ENCODE measurements at places on chromosomes 12 and 14.
A peak's percentile ranks its signal among the peaks of the same experiment; 100 is the strongest.

GRCh38 chr12:53956251-53956887 is 1.7 kb downstream of the HOXC12 start:
- no peak for DNase-seq

- DNase-seq = no peak
Observed at GRCh38 chr14:92368001-92368400, 45.0 kb downstream of the SLC24A4 start.

DNA sequence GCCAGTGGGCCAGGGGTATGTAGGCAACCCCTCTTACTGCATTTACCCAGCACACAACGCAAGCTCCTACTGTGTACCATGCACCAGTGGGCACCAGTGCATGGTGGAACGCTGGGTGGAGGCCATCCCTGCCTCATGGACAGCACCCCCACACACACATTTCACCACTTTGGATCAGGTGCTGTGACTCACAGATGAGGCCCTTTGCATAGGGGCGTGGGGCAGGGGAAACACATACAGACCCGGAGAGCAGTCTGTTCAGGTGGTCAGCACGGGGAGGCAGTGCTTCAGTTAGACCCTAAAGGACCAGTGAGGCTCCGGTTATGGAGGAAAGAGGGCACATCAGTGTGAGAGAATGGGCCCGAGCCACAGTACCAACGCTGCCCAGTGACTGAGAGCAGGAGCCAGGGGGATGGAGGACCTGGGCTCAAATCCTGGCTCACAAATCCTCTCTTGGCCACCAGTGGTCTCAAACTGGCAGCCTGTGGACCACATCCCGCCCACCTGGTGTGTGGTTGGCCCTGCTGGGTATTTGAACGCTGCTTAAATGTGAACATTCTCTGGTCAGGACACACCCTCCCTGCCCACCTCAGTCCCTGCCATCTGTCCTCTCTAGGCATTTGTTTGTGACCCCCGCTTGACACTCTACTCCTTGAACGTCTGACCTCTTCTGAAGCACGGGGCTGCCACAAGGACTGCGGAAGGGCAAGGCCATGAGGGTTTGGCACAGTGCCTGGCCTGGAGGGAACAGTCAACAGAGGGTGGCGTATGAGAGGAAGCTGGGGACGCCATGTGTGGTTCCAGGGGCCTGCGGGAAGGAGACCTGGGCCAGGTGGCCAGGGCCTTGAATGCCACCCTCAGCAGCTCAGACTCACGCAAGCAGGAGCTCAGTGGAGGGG is 46.7 kb downstream of the FAM222A start:
- no peak for DNase-seq

GRCh38 chr12:115946867-115947695 is 330.4 kb downstream of the MED13L start:
- no peak for DNase-seq

- no peak for DNase-seq
Observed at GRCh38 chr14:99872786-99873440, 79.7 kb downstream of the EML1 start.

DNA sequence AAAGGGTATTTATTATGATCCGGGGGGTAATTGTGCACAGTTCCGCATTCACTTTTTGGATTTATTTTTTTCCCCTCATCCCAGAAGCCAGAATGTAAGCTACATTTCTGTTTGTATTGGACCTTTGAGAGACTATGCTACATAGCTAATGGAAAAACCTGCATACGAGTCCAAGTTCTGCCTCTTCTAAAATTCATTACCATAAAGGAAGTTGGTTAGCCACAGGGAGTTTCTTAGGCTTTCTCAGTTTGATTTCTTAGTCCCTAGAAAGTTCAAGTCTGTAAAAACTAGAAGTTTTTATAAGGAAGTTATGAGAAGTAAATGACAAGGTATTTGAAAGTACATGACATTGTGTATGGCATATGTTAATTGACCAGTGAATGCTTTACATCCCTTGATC is 138.7 kb downstream of the PDE3A start:
- no peak for DNase-seq

DNA sequence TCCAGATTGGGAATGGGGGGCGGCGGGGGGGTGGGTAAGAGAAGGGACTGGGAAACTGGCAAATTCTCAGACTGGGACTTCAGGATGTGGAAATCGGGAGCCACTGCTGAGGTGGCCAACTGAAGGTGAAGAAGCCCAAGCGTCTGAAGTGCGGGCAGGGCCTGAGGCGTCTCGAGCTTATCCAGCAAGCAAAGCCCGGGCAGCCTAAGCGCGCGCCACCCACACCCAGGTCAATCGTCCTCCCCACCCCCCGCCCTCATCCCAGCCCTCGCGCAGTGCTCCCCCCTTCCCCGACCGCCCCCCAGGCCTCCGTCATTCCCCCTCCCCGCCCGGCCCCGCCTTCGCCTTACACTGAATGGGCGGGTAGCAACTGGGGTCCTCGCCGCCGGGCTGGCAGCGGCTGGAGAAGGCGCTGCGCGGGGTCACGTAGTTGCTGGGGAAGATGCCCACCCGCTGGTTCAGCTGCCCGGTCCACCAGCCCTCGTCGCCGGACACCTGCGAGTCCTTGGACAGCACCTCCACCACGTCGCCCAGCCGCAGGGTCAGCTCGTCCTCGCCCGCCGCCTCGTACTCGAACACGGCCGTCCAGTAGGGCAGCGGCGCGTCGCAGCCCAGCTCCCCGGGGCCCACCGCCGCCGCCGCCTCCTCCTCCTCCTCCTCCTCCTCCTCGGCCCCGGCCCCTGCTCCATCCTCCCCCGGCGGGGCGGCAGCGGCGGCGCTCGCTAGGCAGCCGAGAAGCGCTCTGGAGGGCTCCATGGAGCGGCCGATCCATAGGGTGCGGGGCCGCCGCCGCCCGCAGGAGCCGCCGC is 693 bp downstream of the MAP3K9 start:
- peak; percentile 14 for DNase-seq

GRCh38 chr12:32548691-32549281 is 130.3 kb upstream of the DNM1L start:
- DNase-seq = no peak

DNA sequence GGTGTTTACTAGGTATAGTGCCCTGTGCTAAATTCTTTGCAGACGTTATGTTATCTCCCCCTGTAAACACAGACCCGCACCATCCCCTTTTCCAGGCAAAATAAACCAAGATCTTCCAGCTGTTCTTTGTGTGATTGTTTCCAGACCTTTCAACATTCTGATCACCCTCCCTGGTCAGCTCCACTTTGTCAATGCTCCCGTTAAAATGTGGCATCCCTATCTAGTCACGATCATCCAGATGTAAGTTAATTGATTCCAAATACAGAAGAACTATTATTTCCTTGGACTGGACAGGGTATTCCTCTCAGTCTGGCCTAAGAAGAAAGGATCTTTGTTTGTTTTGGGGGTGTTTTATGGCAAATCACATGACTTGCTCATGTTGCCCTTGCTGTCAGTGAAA is 127.6 kb upstream of the ARID2 start:
- DNase-seq = no peak

- no peak for DNase-seq
Observed at GRCh38 chr12:56678852-56679251, 9.2 kb downstream of the PTGES3 start.

- DNase-seq = no peak
Observed at GRCh38 chr12:8661016-8661415, 1.6 kb downstream of the MFAP5 start.

DNA sequence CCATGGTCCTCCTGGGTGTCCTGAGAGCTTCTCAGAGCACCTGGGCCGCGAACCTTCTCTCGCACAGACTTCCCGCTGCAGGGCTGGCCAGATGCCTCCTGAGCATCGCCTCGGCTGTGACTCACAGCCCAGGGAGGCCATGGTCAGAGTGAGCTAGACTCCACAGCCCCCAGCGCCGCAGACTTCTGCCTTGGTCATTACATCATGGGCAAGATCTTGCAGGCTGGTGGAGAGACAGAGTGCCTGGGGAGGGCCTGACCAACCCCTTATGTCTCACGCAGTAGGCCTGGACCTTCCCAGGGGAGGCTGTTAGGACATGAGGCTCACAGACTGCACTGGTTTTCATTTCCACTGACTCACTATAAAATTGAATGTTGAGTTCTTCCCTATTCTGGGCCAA is 41.8 kb downstream of the SMOC1 start:
- DNase-seq = no peak

DNA sequence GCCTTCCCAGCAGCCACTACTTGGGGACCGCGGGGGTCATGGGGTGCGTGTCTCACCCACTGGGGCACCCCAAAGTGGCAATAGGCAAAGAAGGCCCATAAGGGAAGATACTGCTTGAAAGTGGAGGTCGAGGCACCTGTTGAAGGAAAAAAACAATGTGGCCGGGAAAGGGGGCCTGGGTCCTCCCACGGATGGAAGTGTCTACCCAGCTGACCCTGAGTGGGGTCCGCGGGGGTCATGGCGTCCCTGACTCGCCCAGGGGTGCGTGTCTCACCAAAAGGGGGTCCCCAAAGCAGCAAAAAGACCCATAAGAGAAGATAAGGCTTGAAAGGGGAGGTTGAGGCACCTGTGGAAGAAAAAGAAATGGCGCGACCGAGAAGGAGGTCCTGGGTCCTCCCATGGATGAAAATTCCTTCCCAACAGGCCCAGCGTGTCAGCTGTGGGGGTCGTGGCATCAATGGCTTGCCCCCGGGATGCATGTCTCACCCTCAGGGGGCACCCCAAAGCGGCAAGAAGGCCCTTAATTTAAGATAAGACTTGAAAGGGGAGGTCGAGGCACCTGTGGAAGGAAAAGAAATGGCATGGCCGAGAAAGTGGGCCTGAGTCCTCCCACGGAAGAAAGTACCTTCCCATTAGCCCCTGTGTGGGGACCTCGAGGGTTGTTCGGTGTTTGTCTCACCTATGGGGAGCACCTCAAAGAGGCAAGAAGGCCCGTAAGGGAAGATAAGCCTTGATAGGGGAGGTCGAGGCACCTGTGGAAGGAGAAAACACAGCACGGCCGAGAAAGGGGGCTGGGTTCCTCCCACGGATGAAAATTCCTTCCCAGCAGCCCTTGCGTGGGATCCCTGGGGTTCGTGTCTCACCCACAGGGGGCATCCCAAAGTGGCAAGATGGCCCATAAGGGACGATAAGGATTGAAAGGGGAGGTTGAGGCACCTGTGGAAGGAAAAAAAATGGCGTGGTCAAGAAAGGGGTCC is 266.0 kb downstream of the ALG10 start:
- DNase-seq = no peak

GRCh38 chr14:73759183-73759713 is 45.1 kb upstream of the PNMA1 start:
- peak; percentile 48 for DNase-seq

DNA sequence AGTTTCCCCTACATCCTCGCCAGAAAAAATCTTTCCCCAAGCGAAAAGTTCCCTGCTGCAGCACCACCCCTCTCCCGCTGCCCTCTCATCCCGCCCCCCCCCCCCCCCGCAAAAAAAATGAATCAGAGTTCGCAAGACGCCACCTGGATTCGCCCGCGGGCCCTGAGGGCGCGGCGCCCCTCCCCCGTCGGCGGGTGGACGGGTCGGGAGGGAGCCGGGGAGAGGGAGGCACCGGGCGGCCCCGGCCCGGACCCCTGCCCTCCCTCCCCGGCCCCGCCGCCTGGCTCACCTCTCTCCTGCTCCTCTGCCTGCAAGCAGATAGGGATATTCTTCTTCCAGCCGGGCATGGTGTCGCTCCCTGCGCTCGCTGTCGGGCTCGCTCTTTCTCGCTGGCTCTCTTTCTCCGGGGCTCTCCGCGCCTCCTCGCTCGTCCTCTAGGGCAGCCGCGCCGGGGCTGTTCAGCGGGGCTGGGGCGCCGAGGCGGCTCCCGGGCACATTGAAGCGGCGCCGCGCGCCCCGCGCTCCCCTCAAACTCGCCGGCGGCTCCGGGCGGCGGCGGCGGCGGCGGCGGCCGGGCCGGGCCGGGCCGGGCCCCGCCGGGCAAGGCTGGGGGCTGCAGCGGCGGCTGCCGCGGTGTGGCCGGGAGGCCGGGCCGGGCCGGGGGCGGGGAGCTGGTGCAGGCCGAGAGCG is 200.3 kb upstream of the CAND1 start:
- DNase-seq = peak; percentile 21

DNA sequence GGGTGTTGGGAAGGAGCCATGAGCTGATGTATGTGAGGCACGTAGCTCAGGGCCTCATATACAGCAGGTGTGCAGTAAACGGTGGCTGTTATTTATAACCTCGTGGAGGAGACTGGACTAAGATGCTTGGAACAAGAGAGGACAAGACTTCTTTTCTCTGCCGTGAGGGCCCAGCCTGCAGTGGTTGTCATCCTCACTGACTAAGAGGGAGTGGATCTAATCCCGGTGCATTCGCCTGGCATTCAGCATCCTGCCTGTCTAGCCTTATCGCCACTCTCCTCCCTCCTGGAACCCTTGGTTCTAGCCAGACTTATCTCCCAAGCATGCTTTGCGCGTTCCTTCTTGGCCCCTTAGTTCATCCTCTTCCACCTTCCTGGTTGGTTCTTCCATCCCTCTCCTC is 3.9 kb downstream of the TSPAN9 start:
- DNase-seq = no peak

GRCh38 chr12:98893675-98894411 is 248.8 kb downstream of the APAF1 start:
- DNase-seq = no peak

GRCh38 chr14:71592361-71592760 is 339.9 kb upstream of the RGS6 start:
- no peak for DNase-seq

DNA sequence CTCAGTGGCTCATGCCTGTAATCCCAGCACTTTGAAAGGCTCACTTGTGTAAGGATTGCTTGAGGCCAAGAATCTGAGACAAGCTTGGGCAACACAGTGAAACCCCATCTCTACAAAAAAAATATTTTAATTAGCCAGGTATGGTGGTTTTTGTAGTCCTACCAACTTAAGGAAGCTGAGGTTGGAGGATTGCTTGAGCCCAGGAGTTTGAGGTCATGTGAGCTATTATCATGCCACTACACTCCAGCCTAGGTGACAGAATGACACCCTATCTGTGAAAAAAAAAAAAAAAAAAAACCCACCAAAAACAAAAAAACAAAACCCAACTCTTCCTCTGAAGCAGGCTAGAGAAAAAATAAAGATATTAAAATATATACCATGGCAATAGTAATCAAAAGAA is 41.2 kb downstream of the TMEM116 start:
- DNase-seq = no peak

DNA sequence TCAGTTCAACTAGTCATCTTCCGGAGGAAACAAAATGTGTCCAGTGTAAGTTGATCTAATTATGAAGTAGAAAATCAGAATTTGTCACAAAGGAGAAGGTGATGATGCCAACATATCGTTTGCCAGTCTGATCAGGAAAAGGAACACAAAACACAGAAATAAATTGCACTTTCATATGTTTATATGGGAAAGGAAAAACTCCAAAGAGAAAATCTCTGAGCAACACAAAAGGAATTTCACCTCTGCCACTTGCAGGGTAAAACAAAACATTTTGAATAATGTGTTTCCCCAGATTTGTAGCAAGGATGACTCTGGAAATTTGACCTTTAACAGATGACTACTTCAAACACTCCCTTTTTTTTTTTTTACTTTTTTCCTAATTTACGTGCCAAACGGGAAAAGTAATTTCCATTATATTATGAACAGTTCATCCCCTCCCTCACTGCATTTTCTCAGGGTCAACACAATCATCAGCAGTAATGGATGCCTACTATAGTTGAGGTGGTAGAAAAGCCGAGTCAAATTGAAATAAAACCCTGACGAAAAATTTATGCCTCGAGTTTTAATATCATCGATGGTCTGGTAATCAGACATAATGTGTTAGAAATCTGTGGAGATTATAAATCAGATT is 25.6 kb downstream of the MGAT4C start:
- DNase-seq = no peak
